ENCODE measurements at places on chromosomes 6 and 20.

GRCh38 chr6:29667158-29667557 is 10.3 kb downstream of the MOG start:
- DNase-seq: no peak

- DNase-seq: no peak
Measured at GRCh38 chr20:22776369-22776768, 192.0 kb upstream of the FOXA2 start.

GRCh38 chr20:9204979-9205378 is 136.1 kb downstream of the PLCB4 start:
- DNase-seq: no peak

GRCh38 chr6:135161411-135162395 is 19.4 kb upstream of the MYB start:
- no peak for DNase-seq

GRCh38 chr20:57064836-57065235 is 201.6 kb downstream of the BMP7 start:
- no peak for DNase-seq

DNA sequence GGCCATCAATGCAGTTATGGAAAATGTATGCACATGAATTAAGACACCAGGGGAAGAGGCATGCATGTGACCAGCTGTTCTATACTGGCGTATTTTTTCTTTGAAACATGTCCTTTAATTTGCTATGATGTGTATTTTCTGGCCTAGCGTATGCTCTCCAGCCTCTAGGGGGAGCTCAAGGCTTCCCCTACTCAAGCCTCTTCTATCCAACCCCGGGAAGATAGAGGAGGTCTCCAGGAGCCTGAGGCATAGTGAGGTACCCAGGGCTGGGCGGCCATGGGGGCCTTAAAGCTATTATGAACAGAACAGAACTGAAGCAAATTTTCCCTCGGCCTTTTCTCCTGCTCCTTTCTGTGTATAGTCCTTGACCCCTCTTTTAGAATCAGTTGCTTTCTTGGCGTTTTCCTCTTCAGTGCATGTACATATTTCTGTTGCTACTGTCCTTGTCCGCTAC is 528.9 kb downstream of the MAFB start:
- DNase-seq: no peak

- DNase-seq: no peak
Measured at GRCh38 chr6:47034926-47035325, 7.2 kb downstream of the ADGRF1 start.

GRCh38 chr20:45115829-45116228 is 855 bp upstream of the WFDC5 start:
- DNase-seq: no peak

- DNase-seq: no peak
Measured at GRCh38 chr6:142845624-142846458, 99.1 kb downstream of the HIVEP2 start.

Measured in stimulated activated CD4-positive, alpha-beta T cell treated with anti-CD3 and anti-CD28 coated beads, Interleukin-12 subunit alpha, Interleukin-12 subunit beta, amount 100 ng/mL, for 24 hours (primary cell).